ENCODE measurements at places on chromosomes 5 and 9. TPM values are rescaled to one million over a fixed set of nuclear protein-coding genes. Genes with fewer than 3 reads are reported as not detected.

Gene FOXD4L5
- 0.40 TPM for total RNA-seq

Gene GPR21
- total RNA-seq: 0.50 TPM

Gene PGM5
- total RNA-seq: 16.8 TPM

Gene PPP1R2B
- total RNA-seq: 0.11 TPM

Gene C7
- 95.1 TPM for total RNA-seq

Gene CRB2
- 9.9 TPM for total RNA-seq

Gene TAF11L5
- total RNA-seq: not detected

Gene FOXD1
- 24.1 TPM for total RNA-seq

Gene PHF24
- 7.7 TPM for total RNA-seq

Gene CYLC2
- not detected for total RNA-seq

Gene SLC36A2
- total RNA-seq: 0.06 TPM

Gene GOLGA2
- total RNA-seq: 70.6 TPM

Gene GZMA
- total RNA-seq: 0.20 TPM

Gene MUSK
- total RNA-seq: 1.2 TPM

Gene PAM
- total RNA-seq: 201 TPM

Gene ST6GALNAC6
- total RNA-seq: 58.8 TPM

Gene EPB41L4A
- 42.5 TPM for total RNA-seq

Gene SH3GL2
- total RNA-seq: 59.7 TPM

Gene UBE2D2
- 108 TPM for total RNA-seq

Gene PCDHA8
- total RNA-seq: 0.99 TPM

Gene PCDHGB2
- 6.3 TPM for total RNA-seq

Gene ANKRD18B
- total RNA-seq: 7.3 TPM

Gene SLC34A1
- not detected for total RNA-seq

Gene TMOD1
- total RNA-seq: 34.0 TPM

Gene GPX8
- 39.4 TPM for total RNA-seq

Gene SV2C
- total RNA-seq: 66.7 TPM

Gene SHISAL2B
- total RNA-seq: 0.72 TPM

Gene SET
- 445 TPM for total RNA-seq

Gene UIMC1
- total RNA-seq: 51.8 TPM

Gene SHOC1
- total RNA-seq: not detected

Gene SLC31A2
- 14.9 TPM for total RNA-seq

Gene FGF18
- 2.3 TPM for total RNA-seq

Gene RASEF
- total RNA-seq: 3.3 TPM

Gene TEX48
- total RNA-seq: not detected

Gene ROPN1L
- total RNA-seq: 10.2 TPM

Gene ABHD17B
- 33.7 TPM for total RNA-seq
